Type B pancreatic cell (in vitro differentiated cells): ENCODE measurements at places on chromosomes 12 and 14.

DNA sequence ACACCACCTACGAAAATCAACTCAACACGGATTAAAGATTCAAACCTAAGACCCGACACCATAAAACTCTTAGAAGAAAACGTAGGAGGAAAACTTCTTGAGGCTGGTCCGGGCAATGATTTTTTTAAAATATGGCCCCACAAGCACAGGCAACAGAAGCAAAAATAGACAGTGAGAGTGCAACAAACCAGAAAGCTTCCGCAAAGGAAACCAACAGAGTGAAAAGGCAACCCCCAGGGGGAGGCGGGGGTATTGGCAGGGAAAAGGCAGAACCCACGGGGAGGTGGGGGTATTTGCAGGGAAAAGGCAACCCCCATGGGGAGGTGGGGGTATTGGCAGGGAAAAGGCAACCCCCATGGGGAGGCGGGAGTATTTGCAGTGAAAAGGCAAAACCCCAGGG lies 20.5 kb upstream of the FBRSL1 start:
- DNase-seq = no peak

- no peak for DNase-seq
These were observed 436.1 kb downstream of the DAD1 start for GRCh38 chr14:22152903-22153302.

DNA sequence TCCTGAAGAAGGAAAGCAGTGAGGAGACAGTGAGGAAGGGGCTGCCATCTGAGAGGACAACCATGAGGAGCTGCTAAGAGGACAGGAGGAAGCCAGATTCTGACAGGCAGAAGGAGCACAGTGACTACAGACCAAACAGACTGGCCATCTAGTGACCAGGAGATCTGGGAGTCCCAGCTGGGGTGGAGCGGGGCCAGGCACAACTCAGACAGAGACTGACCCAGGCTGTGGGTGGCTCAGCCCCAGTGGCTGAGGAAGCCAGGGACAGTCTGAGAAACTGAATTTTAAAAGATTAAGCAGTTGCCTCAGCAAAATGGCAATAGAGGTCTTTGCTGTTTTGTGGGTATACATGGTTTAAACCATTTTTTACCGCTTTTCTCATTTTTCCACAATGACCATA lies 28.9 kb downstream of the LRRC74A start:
- DNase-seq = no peak

DNA sequence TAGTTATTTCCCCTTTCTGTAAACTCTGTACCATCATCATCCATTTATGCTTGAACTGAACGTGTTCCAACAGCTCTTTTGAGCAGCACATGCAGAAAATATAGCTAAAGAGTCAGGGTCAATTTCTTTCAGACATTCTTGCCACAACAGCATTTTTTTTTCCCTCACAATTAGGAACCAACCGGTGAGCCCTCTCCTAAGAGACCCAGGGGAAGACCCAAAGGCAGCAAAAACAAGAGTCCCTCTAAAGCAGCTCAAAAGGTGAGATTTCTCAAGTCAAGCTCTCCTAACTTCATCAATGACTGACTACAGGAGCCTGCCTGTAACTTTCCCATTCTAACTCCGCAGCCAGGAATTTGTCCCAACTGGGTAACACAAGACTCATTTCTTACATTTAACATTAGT lies 3.5 kb downstream of the HMGA2 start:
- DNase-seq = no peak

- no peak for DNase-seq
These were observed 758.4 kb downstream of the BCL11B start for GRCh38 chr14:98513558-98513957.

DNA sequence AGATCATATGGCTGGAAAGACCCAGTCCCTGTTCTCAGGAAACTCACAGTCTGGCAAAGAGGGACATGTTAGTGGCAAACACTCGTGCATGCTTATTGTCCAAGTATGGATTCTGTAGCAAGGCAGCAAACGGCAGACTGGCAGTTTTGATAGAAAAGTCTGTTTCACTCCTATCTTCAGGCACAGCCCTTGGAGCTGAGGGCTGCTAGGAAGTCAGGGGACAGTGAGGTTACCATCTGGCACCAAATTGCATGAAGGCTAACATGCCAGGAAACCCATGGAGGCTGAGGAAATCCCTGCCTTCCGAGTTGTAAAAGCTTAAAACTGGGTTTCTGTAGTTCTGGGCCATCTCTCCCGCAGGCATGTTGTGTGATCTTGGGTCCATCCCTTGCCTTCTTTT lies 32.9 kb downstream of the CALM1 start:
- no peak for DNase-seq
